ENCODE measurements at places on chromosomes 16 and 17.

DNA sequence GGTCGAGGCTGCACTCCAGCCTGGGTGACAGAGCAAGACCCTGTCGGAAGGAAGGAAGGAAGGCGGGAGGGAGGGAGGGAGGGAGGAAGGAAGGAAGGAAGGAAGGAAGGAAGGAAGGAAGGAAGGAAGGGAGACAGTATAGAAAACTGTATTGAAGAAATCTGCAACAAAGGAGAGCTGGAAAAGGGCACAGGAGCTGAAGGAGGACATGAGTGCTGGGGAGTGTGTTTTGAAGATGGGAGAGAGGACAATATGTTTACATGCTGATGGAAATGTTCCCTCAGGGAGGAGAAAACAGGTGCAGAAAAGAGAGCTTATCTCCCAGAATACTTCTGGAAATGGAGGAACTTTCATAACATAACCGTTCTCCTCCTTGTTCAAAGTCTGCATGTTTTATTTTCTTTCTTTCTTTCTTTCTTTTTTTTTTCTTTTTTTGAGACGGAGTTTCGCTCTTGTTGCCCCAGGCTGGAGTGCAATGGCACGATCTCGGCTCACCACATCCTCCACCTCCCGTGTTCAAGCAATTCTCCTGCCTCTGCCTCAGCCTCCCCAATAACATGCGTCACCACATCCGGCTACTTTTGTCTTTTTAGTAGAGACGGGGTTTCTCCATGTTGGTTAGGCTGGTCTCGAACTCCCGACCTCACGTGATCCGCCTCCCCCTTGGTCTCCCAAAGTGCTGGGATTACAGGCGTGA, 2.7 kb upstream of the HAP1 start:
- no peak for DNase-seq

DNA sequence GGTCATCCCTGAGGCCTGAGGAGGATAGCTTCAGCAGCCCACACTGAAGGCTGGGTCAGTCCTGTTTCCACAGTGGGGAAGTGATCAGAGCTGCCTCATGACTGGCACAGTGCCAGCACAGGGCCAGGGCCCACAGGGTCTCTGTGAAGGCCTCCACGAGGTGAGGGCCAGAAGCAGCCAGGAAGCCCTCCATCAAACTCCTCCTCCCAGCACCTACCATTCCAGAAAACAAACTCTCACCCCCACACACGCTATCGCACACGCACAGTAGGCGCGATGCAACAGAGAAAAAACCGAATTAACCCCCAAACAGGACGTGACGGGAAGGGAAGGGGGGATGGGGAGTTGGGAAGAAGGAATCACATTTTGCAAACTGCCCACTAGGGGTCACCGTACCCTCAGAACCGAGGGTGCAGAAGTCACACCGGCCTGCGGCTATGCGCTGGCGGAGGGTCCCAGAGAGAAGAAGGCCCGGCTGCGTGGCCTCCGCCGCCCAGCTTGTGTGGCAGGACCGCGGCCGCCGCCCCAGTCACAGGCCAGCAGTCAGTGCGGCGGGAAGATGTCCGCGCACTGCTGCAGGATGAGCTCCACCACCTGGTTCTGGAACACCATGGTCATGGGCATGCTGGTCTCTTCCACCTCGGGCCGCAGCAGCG, 37.6 kb downstream of the ARHGAP27 start:
- peak; percentile 61 for DNase-seq

- DNase-seq: peak; percentile 74
These were observed 94.9 kb downstream of the ANKRD11 start for GRCh38 chr16:89395150-89396142.

DNA sequence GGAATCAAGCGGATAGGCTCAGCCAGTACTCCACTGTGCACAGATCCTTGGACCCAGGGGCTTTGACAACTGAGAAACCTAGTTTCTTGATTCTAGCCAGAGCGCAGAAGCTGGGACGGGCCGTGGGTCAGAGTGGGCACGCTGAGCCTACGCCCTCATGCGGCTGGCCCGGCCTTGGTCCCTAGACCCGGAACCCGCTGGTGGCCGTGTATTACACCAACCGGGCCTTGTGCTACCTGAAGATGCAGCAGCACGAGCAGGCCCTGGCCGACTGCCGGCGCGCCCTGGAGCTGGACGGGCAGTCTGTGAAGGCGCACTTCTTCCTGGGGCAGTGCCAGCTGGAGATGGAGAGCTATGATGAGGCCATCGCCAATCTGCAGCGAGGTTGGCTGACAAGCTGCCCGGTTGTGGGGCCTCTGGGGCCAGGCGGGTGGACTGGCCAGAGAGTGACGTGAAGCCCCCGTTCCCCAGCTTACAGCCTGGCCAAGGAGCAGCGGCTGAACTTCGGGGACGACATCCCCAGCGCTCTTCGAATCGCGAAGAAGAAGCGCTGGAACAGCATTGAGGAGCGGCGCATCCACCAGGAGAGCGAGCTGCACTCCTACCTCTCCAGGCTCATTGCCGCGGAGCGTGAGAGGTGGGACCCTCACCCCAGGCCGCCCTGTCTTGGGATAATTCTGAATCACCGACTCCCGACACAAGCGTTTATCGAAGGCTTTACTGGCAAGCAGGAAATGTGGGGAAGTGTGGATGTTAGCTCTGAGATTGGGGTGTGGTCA, 946 bp downstream of the STUB1 start:
- DNase-seq: no peak

DNA sequence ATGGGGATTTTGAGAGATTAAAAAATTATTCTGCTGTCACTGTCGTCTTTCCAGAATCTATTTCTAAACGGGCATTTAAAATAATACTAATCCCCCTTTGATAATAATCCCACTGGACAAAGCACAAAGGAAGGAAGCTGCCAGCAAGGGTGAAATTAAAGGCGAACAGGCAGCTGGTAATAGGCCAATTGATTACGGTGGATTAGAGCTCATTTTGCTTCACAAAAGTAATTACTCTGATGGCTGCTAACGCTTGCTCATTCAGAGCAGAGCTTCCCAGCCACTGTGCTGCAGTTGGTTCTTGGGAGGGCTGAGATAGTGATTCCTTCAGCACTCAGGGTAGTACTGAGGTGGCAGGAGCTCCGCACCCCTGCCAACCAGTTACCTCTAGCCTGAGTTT, 205.7 kb downstream of the SNX29 start:
- no peak for DNase-seq
